ENCODE measurements at places on chromosomes 2 and 18.
A peak's percentile ranks its signal among the peaks of the same experiment; 100 is the strongest.

DNA sequence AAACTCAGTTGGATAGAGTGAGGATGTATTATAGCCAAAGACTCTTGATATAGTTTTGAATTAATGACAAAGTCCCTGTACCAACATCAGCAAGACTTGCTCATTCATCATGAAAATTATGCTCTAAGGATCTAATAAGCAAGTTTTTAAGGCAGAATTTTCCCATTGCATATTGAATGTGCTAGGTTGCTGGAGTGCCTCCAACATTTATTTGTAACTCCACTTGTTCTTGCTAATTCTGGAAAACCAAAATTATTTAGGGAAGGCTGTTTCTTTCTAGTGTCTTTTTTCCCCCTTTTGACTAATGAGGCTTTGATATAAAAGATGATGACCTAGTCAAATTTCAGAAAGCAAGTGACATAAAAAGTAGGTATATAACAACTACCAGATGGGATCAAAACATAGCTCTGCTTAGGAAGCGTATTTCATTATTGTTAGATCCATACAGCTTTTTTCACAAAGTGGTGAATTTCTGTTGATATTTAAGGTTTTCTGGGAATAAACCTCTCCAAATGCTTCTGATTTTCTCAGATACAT, 7.7 kb downstream of the SLC4A10 start:
- DNase-seq = no peak

DNA sequence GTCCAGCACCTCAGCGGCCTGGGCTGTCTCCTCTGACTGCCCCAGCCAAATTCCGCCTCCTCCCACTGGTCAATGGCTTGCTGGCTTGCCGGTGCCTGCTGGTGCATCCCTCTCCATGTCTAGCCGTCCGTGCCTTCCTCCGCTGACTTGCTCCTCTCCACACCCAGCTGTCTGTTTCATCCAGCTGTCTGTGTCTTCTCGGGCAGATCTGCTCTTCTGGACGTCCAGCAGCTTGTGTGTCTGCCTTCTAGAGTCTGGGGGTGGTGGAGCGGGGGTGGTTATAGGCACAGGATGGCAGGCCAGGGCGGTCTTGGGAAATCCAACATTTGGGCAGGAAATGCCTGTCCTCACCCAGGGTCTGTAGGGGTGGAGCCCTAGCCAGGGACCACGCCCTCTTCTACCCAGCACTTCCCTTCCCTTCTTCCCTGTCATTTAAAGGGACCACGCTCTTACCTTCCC, 369.2 kb downstream of the GALNT13 start:
- no peak for DNase-seq

DNA sequence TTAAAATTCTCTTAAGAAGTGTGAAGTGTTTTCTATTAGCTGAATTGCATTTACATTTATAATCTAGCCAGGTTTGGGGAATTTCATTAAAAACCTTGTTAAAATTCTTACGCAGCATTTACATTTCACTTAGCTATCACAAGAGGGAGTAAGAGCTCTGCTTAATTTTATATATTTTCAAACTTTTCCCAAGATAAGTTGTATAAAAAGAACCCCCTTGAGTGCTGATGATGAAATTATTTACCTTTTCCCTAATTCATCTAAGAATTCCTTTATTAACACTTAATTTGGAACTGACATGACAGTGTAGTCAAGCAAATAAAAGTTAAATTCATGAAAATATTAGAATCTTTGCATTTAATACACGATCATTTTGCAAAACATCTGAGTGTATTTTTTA, 54.2 kb upstream of the ZSWIM2 start:
- DNase-seq = no peak

- DNase-seq = peak; percentile 7
Observed at GRCh38 chr18:79199691-79200374, 130.6 kb downstream of the ATP9B start.

GRCh38 chr2:101956465-101957438, 35.0 kb upstream of the IL1R2 start:
- DNase-seq = no peak

DNA sequence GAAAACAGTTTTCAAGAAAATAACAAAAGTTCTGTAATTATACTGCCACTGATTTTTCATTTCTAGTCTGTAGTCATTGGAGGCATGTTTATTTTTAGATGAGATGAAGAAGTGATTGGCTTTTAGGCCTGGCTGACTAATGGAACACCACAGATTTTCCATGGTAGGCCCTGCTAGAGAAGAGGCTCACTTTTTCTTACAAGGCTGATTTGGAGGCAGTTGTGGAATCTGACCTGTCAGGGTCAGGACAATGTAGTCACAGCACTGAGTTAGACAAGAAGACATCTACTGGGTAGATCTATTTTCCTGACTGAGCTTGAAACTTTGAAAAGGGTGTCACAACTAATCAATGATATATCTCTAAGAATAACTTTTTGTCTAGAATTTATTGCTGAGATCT, 43.9 kb downstream of the KDM3A start:
- no peak for DNase-seq

Measured in CD4-positive, alpha-beta T cell treated with Interleukin-2 at 100 ng/mL for 4 hours (primary cell).